ENCODE measurements at places on chromosomes 4 and X. TPM values are rescaled to one million over a fixed set of nuclear protein-coding genes. Genes with fewer than 3 reads are reported as not detected.

GAGE2A gene
- total RNA-seq = not detected

DNA sequence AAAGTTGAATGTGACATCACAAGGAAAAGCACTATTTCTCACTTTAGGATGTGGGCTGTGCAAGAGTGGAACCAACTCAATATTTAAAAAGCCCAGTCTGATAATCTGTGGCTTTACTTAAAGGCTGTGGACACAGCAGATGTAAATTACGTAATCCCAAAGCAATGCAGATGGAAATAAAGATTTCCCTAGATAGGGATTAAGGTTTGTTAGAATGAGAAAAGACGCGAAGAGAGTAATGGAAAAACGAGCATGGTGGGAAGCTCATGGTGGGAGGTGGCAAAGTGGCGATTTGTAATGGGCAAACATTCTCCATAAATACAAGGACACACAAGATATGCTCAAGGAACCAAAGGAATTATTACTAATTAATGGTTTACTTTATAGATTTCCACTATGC lies 985.5 kb downstream of the FSTL5 start:
- H3K27me3 ChIP-seq = no peaks in the 10 kb centered on the region
- no peak overlapping the region for H3K4me3 ChIP-seq
- H3K4me1 ChIP-seq = no peaks in the 10 kb centered on the region
- DNase-seq = no peak
- H3K36me3 ChIP-seq = no peaks in the 10 kb centered on the region

GRCh38 chr4:153931804-153932203 lies 142.9 kb upstream of the SFRP2 start:
- no peak for DNase-seq
- H3K27ac ChIP-seq = no peak overlapping the region
- H3K4me1 ChIP-seq = no peaks in the 10 kb centered on the region
- no peak overlapping the region for H3K4me3 ChIP-seq
- no peaks in the 10 kb centered on the region for H3K36me3 ChIP-seq

GRCh38 chrX:120302434-120302833 lies 8.8 kb downstream of the TMEM255A start:
- H3K36me3 ChIP-seq = no peaks in the 10 kb centered on the region
- H3K4me1 ChIP-seq = no peaks in the 10 kb centered on the region
- H3K27ac ChIP-seq = no peak overlapping the region

DNA sequence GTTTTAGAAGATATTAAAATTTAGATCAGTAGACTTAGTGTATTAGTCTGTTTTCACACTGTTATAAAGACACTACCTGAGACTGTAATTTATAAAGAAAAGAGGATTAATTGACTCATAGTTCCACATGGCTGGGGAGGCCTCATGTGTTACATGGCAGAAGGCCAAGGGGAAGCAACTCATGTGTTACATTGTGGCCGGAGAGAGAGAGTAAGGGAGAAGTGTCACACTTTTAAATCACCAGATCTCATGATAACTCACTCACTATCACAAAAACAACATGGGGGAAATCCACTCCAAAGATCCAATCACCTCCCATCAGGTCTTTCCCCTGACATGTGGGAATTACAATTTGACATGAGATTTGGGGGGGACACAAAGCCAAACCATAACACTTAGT lies 1159.7 kb upstream of the PCDH7 start:
- no peaks in the 10 kb centered on the region for H3K27me3 ChIP-seq
- DNase-seq = no peak
- no peak overlapping the region for H3K4me3 ChIP-seq
- H3K4me1 ChIP-seq = no peaks in the 10 kb centered on the region
